ENCODE measurements at places on chromosomes 16 and 17.

DNA sequence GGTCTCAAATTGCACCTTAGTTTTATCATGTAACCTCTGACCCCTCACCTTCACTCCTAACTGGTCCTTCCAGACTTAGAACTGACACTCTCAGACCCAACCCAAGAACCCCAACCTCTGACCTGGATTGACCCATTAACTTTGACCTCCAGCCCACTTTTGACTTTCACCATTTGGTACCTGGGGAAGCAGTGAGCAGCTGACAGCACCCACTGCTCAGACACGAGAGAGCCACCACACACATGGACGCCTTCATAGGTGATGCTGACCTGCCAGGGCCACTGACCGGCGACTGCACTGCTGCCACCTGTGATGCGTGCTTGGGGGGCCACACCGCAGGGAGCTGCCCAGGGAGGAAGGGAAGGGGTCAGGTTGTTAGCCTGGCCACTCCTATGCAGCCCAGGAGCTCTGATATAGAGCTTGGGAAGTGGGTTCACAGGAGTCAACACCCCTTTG is 2.5 kb downstream of the PRSS8 start:
- DNase-seq, result no peak

GRCh38 chr17:52606098-52606497 is 447.6 kb upstream of the CA10 start:
- DNase-seq, result no peak

DNA sequence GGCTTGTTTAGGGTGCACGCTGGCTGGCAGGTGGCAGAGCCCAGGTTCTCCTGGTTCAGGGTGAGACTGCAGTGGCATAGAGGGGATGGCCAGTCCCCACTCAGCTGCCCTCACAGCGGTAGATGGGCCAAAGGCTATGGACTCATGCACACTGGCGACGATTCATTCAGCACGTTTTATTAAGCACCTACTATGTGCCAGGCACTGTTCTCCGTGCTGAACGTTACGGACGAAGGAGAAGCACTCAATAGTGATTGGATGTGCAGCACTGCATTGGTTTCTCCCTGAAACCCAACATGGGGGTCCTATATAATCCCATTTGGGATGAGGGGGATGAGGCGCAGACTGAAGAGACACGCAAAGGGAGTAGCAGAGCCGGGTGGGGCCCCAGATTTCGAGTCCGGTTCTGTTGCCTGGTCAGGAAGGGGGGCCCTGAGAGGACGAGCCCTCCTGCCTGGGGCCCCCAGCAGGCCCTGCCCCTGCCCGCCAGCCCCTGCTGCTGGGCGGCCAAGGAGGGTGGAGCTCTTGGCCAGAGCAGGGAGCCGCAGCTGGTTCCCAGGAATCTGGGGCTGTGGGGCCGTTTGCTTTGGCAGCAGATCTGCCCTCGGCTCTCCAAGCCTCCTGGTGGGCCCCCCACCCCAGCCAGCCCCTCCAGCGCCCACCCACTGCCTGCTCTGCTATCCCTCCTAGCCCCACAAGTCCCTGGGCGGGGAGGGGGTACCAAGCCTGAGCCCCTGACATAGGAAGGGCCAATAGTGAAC is 8.8 kb downstream of the GLIS2 start:
- no peak for DNase-seq

GRCh38 chr16:47604306-47604705 is 143.2 kb downstream of the PHKB start:
- DNase-seq, result no peak

GRCh38 chr17:46742565-46743270 is 75.8 kb downstream of the WNT3 start:
- DNase-seq, result peak; percentile 44

DNA sequence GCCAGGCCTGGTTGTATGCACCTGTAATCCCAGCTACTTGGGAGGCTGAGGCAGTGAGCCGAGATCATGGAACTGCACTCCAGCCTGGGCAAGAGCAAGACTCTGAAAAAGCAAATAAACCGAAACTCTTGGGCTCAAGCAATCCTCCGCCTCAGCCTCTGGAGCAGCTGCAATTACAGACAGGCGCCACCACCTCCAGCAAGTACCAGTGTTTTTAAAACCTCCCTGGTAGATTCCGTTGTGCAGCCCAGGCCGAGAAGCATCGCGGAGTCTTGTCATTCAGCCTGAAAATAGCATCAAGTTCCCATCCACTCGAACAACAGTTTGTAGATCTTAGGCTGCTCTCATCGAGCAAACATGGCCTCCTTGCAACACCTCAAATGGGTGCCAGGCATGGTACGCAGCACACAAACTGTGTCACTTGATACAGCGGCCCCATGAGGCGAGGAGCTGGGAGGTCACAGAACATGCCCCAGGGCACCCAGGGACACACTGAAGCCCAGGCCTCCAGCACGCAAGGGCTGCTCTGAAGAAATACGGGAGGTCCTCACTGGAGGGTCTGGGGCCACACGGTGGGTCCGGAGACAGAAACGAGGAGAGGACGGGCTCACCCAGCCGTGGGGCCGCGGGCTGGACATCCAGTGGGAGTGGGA is 18.1 kb downstream of the TMC6 start:
- no peak for DNase-seq

DNA sequence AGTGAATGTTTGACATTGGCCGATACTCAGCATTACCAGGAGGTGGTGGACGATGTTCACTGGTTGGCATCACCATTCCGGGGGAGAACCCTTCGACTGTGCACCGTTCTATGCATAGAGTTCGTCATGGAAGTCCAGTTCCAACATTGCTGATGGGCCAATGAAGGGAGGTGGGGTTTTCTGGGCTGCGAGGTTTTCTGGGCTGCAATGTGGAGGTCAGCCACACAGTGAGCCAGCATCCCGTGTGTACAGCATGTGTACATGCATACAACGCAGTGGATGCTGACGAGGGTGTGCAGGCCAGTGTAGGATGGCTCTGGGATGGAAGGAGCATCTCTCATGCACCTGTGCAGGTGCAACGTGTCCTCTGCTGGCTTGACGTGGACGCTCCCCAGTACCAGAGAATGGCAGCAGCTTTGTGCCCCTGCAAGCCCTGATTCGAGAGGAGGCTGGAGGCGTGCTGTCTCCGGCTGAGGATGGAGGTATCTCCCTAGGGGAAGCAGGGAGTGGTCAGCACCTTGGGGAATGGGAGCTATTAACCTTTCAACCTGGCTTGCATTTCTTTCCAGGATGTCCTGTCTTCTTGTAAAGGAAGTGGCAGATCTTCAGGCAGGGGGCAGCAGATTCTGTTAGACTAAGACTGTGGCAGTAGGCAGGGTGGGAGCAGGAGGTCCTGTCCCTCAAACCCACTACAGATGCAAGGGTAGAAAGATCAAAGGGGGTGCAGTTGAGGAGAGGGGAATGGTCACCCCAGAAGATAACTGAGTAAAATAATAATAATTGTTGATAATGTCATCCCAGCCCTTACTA is 98.2 kb downstream of the CYLD start:
- peak; percentile 49 for DNase-seq

DNA sequence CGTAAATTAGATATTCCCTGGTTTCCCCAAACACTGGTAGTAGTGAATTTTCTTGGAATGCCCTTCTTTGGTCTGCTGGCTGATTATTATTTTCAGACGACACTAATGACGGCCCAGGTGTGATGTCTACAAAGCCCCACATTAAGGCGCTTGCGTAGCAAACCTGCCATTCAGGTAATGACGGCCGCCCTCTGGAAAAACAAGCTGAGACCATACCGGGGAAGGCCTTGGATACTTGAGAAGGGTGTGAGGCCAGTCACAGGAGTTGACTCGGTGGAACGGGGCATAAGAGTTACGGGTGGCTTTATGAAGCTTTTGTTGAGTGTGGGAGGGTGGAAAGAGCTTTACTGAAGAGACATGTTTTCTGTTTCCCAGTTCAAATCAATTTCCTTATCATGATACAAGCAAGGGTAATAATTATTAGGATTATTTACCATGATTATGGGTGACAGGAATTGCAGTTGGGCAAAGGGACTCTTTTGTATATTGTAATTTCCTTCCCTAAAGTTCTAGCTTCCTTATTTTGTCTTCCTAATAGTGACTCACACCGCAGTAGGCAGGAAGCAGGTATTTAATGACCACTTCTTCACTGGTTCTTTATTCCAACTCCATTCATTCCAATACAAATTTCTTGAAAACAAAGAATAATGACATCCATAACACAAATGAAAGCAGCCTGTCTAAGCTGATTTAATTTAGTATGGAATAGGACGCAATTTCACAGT is 24.8 kb downstream of the KRT23 start:
- DNase-seq, result no peak

GRCh38 chr16:57695680-57696069 is 1.1 kb downstream of the DRC7 start:
- peak; percentile 53 for DNase-seq

- DNase-seq, result no peak
Observed at GRCh38 chr16:84673561-84673960, 25.2 kb downstream of the KLHL36 start.

GRCh38 chr17:39461926-39462569 is 762 bp downstream of the CDK12 start:
- peak; percentile 39 for DNase-seq

DNA sequence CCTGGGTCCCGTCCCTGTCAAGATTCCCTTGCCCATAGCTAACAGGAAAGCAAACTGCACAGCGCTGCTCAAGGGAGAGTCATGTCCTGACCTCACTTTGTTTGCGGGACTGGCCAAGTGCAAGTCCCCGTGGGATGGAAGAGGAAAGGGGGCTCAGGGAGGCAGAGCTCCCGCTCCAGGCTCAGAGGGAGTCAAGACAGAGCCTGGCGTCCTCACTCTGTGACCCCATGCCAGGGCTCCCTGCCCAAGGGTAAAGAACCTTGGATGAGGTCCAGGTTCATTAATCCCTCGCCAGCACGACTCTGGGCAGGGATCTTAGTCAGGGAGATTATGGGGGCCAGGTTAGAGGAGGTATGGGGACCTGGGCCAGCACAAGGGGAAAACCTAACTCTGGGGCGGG is 51.5 kb upstream of the CBX4 start:
- DNase-seq, result no peak

DNA sequence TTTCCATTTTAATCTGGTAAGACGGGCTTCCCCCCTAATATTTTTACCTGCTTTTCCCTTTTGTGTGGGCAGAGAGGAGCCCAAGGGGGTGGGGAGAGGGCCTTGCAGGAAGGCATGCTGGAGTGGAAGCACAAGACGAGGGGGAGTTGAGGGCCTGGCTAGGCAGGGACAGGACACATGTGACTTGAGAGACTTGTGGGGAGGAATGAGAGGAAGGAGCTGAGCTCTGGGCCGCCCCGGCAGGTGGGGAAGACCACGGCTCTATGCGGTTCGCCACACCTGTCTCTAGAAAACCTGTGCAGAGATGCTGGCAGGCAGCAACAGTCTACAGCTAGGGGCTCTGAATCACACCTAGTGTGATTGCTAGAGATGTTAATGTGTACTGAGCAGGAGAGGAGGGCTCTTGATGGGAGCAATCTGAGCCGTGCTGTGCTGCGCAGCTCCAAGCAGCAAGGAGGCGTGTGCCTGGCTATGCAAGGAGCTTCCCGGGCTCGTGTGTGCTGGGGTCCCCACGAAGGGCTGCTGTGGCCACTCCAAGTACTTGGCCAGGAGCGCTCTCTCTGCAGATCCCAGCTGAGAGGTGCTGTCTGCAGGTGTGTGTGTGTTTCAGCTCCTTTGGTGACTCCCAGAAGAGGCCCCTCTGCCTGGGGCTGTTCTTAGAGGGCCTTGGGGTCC is 50.2 kb downstream of the PDPK1 start:
- DNase-seq, result no peak

DNA sequence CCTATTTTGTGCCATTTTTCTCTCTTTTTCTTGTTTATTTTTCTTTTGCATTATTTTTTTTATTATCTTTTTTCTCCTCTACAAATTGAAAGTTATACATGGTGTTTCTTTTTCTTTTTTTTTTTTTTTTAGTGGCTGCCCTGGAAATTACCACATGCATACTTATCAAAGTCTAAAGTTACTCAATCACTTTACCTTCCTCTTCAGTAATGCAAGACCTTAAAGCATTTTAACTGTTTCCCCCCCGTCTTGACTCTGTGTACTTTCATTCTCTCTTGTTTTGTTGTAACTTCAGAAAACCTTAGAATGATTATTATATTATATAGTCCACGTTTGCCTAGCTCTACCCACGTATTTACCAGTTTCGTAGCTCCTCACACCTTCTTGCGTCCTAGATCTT is 33.3 kb upstream of the SMPD3 start:
- peak; percentile 65 for DNase-seq

DNA sequence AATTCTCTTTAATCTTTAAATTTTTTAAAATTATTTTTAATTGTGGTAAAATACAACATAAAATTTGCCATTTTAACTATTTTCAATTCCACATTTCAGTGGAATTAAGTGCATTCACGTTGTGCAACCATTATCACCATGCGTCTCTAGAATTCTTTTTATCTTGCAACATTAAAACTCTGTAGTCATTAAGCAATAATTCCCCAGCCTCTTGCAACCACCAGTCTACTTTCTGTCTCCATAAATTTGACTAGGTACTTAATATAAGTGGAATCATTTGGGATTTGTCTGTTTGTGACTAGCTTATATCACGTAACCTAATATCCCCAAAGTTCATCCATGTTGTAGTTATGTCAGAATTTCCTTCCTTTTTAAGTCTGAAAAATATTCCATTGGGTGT is 79.1 kb downstream of the TAOK1 start:
- DNase-seq, result peak; percentile 50

DNA sequence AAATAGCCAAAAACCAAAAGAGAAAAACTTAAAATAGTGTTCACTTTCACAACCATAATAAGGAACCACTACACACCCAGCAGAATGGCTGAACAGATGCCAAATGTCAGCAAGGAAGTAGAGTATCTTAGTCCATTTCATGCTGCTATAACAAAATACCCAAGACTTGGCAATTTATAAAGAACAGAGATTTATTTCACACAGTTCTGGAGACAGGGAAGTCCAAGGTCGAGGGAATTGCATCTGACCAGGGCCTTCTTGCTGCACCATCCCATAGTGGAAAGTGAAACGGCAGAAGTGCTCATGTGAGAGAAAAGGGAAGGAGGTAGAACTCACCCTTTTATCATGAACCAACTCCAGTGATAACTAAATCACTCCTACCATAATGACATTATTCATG is 33.8 kb upstream of the CCL22 start:
- no peak for DNase-seq

DNA sequence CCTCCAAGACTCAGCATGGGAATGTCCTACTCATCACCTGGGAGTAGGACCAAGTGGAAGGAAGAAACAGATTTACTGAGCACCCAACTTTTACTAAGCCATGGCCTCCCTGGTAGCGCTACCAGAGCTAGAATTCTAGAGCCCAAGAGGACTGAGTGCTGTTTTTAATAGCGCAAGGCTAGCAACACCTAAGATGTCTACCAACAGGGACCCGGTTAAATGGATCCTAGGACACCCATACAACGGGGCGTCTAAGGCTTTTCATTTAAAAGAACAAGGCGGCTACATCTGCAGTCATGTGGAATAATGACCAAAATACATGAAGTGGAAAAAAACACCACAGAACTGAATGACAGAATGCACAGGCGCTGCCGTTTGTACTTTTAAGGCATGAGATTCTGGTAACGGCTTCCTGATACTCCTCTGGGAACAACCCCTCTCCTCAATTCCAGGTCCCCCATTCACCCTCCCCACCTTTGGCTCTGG is 5.1 kb downstream of the GGA2 start:
- no peak for DNase-seq

- DNase-seq, result no peak
Observed at GRCh38 chr16:80210787-80211186, 330.0 kb upstream of the DYNLRB2 start.

Measured in hematopoietic multipotent progenitor cell treated with erythropoietin and hydrocortisone succinate and interleukin-3 and kit ligand, for 4 days (in vitro differentiated cells).